ENCODE measurements at places on chromosomes 1 and 21.

DNA sequence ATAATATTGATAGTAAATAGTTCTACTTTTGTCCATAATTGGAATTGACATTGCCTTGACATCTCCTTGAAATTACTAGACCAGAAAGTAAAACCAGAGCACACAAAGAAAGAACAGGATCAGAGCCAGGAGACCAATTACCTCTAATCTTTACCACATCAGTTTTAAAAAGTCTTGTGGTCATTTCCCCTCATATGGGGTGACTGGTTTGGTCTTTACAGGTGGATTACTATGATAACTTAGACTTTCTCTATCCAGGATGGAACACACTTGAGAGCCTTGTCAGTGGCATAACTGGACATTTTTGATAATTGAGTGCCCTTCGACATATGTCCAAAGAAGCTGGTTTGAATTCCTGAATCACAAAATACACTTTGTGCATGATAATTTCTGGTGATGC is 1148.1 kb upstream of the NCAM2 start:
- no peak for DNase-seq

GRCh38 chr1:60436186-60436585 is 362.6 kb upstream of the C1orf87 start:
- DNase-seq: no peak

DNA sequence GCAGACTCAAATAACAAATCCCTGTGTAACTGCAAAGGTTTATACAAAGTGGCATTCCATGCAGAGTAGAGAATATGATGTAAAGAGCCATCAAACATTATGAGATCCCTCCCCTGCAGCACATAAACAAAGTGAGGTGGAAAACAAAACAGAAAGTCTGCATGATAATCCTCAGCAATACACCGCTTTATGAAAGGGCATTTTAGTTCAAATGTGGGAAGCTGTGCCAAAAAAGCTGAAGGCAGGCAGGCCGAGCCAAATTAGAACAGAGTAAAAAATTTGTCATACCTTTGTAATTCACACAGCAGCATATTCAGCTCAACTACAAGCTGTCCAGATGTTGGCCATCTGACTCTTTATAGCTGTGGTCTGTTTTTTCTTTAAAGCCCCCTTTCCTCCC is 113.5 kb downstream of the LHX9 start:
- DNase-seq: no peak

GRCh38 chr1:52967666-52968065 is 40.6 kb downstream of the SCP2 start:
- no peak for DNase-seq

DNA sequence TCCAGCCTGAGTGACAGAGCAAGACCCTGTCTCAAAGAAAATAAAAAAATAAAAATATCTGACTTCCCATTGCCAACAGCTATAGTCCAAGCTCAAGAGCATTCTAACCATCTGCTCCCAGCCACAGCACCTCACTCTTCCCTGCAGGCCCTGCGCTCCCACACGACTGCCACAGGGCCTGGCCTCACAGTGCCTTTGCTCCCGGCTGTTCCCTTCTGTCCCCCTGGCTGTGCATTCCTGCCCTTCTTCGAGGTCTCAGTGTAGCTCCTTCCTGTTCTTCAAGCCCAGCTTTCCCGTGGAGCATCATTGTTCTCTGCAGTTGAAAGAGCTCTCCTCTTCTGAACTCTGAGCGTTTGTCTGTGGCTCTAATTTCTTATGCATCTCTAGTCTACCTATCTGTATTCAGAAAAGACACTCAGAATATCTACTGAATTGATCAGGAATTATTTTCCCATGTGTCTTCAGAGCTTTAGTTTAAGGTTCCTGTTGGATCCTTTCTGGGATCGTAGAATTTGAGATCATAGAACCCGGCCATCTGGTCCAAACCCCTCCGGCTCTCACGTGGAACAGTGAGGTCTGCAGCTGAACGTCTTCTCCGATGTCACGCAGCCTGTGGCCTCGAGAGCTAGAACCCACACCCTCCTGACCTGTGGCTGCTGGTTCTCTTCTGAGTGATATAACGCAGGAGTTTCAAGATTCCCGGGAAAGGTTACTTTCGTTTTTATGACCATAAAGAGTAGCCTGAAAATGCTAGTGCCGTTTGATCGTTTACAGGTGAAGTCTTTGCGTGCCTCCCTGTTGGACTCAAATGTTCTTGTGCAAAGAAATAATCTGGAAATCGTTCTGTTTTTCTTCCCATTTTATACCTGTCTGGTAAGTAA is 54.4 kb downstream of the DOP1B start:
- no peak for DNase-seq

DNA sequence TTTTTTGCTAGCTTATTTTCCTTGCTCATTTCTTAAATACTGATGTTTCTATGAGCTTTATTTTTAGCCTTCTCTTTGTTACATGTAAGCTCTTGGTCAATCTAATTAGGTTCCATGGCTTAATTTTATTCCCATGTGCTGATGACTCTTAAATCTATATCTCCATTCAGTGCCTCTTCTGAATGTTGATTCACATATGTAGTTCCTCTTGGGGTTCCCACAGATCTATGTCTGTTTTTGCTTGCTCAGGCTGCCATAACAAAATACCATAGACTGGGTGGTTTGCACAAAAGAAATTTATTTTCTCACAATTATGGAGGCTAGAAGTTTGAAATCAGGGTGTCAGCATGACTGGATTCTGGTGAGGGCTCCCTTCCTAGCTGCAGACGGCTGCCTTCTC is 58.3 kb upstream of the PLA2G4A start:
- DNase-seq: no peak

- no peak for DNase-seq
Measured at GRCh38 chr1:170872663-170873062, 62.7 kb upstream of the MROH9 start.

- DNase-seq: no peak
Measured at GRCh38 chr1:56404561-56405030, 174.8 kb downstream of the PLPP3 start.

- no peak for DNase-seq
Measured at GRCh38 chr21:28332796-28333195, 659.9 kb downstream of the LTN1 start.

DNA sequence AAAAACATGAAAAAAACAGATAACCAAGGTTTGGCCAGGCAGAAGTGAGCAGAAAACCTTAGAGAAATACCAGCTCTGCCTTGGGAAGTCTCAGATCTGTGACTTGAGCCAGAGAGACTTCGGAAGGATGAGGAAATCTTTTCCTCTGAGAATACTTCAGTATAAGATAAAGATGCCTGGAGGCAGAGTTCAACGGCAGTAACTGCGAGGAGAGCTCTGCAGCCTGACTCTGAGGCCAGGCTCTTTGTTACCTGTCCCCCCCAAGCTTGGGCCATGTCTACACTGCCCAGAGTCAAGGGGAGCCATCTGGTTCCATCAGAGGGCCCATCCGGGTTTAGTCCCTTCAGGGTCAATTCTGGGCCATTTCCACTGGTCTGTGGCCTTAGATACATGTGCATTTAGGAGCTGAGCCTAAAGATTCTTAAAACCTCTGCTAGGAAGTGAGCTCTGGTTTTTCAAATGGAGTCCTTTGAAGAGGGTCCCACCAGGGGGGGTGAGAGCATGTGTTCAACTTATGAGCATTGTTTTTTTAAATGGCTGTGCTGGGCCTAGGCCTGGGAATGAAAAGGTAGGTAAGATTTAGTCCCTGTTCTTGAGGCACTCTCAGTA is 8.7 kb downstream of the KIRREL1 start:
- no peak for DNase-seq

DNA sequence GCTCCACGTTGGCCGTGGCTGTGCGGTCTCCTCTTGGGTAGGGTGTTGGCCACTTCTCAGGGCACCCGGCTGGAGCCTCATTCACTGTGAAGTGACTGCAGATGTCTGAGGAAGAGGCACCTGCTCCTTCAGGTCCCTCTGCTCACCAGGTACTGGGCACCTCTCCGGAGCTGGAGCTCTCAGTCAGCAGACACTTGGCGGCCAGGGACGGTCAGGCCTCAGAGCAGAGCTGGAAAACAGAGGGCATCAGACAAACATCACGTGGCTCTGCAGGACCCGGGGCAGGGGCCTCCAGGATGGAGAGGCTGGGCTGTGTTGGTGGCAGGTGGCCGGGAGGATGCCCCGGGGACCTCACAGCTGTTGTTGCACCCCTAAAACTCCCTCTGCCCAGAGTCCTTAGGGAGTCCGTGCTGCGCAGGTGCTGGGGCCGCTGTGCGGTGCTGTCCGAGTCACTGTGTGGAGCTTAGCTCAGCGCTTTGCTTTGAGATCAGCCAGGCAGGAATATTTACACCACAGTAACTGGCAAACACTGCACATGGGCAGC is 59.7 kb downstream of the SLX9 start:
- DNase-seq: no peak

DNA sequence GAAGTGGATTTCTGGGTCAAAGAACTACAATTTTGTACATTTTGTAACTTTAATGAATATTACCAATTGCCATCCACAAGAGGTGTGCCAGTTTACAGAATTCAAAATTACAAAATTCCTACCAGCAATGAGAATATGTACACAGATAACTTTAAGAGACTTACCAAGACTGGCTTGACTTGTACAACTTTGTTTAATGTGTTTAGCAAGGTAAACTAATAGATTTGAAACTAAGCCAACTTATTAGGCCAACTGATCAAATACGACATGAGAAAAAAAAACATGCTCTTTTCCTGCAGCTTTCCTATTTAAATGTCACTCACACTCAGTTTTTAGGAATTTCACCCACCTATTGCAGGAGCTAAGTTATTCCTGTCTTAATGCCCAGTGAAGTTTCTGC is 11.4 kb downstream of the EXOC8 start:
- no peak for DNase-seq

DNA sequence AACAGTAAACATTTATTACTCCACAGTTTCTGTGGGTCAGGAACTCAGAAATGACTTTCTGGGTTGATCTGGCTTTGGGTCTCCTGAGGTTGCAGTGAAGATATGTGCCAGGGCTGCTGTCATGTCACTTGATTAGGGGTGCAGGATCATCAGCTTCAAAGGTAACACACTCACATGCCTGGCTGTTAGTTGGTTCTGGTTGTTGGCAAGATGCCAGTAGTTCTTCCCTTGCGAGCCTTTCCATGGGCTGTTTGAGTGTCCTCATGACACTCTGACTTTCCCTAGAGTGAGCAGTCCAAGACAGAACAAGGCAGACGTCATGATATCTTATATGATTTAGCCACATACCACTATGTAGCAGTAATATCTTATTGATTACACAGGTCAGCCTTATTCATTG is 1.8 kb downstream of the SWT1 start:
- DNase-seq: no peak

DNA sequence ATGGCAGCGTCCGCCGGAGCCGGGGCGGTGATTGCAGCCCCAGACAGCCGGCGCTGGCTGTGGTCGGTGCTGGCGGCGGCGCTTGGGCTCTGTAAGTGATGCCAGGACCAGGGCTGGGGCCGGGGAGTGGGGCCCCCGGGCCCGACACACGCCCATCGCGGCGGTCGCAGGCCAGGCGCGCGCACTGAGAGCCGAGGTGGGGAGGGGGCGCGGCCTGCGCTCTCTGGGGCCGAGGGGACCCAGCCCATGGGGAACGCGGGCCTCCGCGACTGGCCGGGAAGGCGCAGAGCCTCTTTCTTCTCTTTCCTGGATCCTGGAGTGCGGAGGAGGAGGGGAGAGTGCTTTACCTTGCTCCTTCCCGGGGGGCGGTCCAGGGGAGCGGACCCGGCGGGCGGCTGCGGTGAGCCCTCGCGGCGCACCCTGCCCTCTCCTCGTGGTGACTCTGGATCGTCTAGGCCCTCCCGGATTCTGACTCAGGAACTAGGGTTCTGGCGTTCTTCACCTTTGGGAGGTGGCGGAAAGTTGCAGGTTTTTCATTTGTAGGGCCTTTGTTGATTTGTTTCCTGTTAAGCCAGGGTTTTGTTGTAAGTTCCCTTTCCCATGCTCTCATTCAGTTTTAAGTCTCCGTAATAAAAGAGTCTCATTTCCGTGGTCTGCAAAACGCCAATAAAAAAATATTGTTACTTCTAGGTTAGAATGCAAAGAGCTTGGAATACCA is 529 bp downstream of the MPZL1 start:
- DNase-seq: no peak

DNA sequence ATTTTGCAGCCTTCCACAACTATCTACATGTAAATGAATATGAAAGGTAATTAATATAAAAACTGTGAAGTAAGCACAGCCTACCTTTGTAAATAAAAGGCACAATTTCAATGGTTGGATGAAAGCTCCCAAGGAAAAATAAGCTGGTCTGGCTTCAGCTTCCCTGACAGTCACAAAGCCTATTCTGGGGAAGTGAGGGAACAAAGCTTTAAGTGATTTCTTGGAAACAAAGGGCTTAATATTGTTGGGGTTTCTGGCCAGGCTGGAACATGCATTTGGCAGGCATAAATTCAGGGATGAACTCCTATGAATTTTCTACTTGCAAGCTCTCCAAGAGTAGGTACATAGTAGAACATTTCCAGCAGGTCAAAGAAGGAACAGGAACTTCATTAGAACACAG is 17.3 kb downstream of the BCAS2 start:
- DNase-seq: no peak
